ENCODE measurements at places on chromosomes 11 and 22.

GRCh38 chr11:114250993-114251814, 45.0 kb upstream of the NNMT start:
- no peak for DNase-seq

DNA sequence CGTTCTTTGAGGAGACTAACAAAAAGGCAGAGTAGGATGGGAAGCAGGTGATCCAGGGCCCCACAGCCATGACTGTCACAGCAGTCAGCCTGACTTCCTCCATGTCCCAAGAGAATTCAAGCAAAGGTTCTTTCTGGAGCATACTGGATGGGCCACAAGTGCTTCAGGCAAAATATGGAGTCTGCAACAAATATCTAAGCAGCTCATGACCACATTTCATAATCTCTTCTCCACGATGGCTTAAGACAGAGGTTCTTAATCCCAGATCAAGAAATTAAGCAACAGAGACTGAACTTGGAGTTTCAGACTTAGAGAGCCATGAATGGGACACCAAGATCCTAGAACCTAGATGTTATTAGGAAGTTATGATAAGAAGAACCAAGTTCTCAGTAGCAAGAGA, 31.6 kb downstream of the GUCY1A2 start:
- no peak for DNase-seq

DNA sequence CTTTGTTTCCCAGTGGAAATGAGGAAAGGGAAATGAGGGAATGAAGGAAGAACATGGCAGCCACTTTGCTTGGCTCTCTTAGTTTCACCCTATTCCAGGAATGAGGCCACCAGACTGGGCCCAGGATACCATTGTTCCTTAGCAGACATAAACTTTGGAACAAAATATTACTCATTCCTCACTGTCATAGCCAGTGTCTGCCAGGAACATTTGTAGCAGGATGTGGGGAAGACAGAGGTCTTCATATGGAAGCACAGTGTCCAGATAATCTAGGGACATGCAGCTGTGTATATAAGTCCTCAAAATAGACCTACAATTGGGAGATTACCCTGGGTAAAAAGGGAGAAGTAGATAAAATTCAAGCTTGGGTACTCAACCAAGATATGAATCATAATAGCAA, 15.2 kb upstream of the FUT4 start:
- DNase-seq: no peak

- no peak for DNase-seq
These were observed 7.9 kb downstream of the DDX10 start for GRCh38 chr11:108672786-108673185.

DNA sequence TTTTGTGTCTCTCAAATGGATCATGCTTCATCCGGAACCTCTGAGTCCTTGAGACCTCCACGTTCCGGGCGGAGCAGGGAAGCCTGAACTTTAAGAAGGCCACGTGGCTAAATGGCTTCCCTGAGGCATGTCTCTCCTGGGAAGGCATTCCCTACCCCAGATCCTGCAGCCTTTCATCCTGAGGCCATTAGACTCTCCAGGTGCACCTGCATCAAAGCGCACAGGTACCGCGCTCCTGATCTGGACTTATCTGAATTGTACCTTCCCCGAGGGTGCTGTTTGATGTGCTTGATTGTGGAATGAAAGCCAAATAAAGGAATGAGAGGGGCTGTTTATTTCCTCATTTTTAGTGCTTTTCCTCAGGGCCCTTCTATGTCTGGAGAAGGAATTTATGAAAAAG, 22.5 kb downstream of the C22orf31 start:
- DNase-seq: no peak

DNA sequence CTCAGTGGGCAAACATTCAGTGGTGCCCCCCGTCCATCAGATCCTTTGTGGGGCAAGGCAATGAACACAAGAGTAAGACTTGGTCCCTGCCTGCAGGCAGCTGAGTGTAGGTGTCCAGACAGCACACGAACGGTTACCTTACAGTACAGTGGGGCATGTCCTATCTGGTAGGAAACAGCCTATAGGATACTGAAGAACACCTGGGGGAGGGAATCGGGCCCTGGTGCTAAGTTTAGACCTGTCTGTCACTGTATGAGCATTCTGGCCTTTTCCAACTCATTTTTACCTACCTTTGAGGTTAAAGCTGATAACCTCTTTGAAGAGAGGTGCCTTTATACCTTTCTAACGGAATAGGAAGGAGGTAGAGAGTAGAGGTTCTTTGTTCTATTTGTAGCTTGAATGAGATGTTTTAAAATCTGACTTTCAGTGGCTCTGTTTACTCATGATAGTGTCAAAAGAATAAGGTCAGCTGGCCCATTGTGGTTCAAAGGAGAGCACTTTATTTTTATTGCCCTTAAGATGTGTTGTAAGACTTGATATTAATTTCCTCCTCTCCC, 8.9 kb downstream of the ZNRF3 start:
- no peak for DNase-seq

GRCh38 chr11:5004424-5005274, 10.0 kb downstream of the OR51L1 start:
- no peak for DNase-seq

DNA sequence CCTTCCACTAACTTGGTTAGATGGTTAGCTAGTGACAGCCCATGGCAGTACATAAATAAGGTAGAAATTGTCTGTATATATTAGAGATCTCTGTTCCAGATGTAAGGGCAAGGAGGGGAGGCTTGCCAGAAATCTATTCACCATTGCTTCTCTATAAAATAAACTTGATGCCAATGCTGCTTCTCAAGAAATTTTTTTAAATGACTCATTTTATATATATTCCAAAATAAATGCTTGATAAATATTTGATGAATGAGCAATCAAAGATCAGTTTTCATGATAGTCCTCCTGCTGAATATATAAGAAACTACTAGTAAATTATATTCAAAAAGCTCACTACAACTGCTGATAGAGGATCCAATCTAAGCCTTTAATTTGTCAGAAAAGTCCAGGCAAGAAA, 710.6 kb upstream of the CCDC179 start:
- DNase-seq: no peak

- DNase-seq: peak; percentile 9
These were observed 80.8 kb downstream of the SGSM3 start for GRCh38 chr22:40451210-40451609.

DNA sequence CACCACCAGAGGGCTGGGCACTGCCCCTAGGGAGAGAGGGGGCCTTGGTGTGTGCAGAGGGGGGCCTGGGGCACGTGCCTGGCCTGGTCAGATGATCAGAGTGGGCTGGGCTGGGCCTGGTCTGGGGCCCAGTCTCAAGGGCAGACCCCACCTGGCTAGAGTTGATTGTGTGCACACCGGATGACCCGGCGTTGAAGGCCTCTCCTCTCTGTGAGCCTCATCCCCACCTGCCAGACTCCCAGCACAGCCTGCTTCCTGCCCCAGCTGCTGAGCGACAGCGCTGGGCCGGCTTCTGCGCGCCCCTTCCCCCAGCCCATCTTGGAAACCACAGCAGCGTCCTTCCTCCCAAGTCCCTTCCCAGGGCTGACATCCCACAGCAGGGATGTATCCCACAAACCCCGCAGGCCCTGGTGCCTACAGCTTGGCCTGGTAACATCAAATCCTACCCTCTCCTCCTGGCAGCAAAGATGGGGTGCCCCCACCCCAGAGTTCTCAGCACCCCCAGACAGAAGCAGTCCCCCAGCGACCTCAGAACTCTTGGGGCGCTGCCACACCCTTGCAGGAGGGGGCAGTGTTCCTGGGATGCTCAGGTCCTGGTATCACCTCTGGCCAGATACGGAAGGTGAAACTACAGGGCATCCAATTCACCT, 11.0 kb upstream of the TSSC4 start:
- no peak for DNase-seq

DNA sequence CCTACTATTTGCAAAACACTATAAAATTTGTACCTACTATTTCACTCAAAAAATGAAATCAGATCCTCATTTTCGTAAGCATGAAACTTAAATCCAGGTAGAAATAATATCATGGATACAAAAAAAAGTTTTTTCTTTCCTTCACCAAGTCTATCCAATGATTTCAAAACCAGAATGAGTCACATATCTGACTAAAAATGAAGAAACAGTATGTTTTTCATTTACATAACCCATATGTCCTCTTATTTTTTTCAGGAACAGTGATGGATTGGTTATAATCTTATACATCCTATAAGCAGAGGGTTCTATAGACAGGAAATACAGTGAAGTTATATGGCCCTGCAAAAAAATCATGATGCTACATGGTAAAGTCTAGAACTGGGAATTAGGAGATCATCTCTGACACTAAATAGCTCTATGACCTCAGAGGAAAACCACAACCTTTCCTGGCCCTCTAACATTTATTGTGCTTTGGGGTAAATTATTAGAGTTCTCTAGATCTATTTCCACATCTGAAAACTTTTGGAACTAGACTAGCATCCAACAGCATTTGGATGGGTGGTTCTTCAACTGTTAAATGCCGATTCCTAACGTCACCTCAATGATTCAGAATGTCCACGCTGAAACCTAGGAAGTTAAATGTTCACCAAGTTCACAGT, 10.9 kb downstream of the MTMR2 start:
- DNase-seq: no peak

- no peak for DNase-seq
These were observed 71.4 kb downstream of the SLC1A2 start for GRCh38 chr11:35347921-35348331.

GRCh38 chr22:17358415-17358814, 10.8 kb upstream of the CECR2 start:
- DNase-seq: no peak

DNA sequence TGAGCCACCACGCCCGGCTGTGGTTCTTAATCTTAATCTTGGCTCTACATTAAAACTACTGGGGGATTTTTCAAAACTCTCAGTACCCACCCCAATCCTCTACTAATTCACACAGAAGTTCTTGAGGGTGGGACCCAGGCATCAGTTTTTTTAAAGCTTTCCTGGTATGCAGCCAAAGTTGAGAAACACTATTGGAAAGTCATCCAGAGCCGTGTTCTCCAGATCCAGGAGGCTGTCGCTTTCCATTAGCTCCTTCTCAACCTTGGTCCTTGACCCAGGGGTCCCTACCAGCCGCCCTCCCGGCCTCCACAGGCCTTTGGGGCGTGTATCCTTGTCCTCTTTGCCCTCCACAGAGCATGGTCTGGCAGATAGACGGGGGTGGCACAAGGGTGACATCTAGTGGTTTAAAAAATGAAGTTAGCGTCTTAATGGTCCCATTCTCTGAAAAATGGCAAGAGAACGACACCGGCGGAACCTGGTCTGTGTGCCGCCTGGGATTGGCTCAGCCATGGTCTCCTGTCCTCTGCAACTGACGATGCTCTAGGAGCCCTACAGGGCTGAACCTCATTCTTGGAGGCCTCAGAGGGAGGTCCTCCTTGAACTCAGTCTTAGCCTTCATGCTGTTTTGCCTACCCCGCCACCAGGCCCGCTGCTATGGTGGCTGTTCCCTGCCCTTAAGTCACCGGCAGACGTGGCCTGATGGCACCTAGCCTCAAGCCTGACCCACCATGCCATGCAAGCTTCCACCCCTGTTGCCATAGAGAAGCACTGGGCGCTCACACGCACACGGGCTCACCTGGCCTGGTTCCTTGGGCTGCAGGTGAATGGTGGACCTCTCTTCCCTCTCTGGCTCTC, 152.0 kb upstream of the SYN3 start:
- DNase-seq: no peak

- DNase-seq: no peak
These were observed 17.1 kb upstream of the SNX32 start for GRCh38 chr11:65816696-65817095.

DNA sequence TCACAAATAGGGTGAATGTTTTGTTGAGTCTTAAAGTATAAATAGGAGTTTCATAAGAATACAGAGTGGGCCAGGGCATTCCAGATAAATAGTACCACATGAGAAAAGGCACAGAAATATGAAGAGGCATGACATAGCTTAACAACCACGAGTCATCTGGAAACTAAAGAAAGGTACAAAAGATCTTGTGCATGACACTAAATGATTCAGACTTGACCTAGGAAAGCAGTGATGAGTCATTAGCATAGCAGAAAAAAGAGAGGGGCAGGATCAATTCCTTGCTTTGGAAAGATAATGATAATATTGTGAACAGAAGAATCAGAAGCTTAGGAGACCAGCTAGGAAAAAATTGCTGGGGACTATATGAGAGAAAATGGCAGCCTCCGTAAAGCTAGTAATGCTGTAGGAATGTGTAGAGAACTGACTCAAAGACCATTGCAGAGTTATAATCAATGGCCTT, 47.6 kb upstream of the FIBIN start:
- no peak for DNase-seq

DNA sequence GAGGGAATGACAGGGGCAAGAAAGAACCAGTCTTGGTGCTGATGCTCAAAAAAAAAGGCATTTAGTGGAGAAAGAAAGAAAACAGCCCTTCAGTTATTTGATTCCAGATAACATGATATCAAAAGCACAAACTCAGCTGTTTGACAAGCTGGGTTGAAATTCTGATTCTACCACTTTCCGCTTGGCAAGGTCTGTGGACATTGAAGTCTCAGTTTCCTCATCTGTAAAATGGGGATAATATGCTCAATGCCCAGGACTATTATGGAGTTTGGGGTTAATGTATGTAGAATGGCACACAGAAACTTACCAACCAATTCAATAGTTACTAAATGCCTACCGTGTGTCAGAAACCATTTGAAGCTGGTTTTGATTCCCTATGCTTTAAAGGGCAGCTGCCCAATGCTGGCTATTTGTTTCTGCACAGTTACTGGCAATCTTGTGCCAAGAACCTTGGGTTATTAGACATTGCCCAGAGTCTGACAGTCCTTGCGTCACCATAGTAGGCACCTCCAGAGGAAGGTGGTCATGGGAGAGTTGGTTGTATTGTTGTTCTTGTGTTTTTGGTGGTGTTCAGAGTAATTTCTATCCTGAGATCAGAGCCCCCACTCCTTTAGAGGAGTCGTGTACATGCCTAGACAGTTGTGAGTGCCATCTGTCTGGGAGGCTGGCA, 19.5 kb downstream of the ELF5 start:
- DNase-seq: no peak

GRCh38 chr22:43356881-43357280, 13.7 kb upstream of the SCUBE1 start:
- DNase-seq: no peak

- DNase-seq: no peak
These were observed 6.5 kb downstream of the OR10A6 start for GRCh38 chr11:7924536-7924935.

GRCh38 chr22:29768052-29768693, 1.0 kb downstream of the UQCR10 start:
- no peak for DNase-seq

DNA sequence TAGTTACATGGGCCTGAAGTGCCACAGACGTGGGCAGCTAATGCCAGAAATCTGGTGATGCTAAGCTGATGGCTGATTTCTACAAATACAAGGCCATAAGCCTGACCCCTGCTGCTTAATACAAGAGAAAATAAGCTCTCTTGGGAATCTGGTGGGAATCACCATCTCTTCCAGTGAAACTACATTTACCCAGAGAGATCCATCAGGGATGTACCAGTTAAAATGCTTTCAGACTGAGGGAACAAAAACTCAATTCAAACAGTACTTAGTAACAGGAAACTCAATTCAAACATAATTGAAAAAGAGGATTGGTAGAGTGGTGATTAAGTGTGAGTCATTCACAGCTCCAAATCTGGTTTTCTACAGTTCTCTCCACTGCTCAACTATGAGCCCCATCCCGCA, 1.7 kb upstream of the CAVIN3 start:
- no peak for DNase-seq
